ENCODE measurements at places on chromosomes 1 and 21.

- DNase-seq = no peak
These were observed 16.0 kb downstream of the ARID1A start for GRCh38 chr1:26711777-26712176.

DNA sequence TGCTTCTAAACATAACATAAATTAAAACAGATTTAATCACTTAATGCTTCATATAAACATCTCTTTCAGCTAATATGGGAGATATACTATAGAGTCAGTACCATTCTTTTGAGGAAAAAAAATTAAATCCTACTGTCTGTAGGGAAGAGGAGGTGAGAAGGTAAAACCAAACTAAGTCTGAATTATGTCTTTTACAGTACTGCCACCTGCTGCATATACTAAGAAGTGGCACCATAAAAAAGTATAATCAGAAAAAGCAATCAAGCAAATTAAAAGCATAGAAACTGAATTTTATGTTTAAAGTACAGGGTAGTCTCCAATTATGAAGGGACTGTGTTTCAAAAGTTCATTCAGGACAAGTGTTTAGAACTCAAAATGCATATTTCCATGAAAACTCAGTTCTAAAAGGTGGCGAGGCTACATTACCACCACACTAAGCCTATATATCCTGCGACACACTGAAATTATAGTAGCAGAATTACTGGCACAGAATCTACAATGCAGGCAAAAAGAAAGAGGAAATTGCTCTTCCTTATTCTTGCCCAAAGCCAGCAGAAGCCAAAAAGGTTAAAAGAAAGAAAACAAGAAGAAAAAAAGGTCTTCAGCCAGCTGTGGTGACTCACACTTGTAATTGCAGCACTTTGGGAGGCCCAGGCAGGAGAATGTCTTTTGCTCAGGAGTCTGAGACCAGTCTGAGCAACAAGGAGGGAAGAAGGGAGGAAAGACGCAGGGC, 9.0 kb downstream of the NSL1 start:
- peak; percentile 28 for DNase-seq

- DNase-seq = peak; percentile 80
These were observed 31.1 kb downstream of the ALG14 start for GRCh38 chr1:95041491-95042165.

DNA sequence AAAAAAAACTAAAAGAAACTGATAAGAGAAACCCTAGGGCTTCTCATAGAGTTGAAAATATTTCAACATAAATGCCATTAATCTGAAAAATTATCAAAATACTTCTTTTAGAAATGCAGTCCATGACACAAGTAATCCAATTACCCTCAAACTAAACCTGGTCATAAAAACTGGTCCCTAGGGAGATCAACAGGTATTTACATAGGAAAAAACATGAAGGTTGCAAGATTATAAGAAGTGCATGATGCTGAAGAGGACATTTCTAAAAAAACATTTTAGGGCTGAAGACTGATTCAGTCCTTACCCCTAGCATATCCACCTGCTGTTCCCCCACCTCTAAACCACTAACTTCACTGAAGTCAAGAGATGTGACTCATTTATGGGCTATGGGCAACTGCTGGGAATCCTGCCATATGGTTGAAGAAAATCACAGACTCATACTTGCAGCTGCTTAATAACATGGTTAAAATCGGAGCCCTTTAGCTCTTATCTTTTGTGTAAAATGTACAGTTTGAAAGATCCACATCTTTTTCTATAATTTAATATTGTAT, 131.0 kb upstream of the RUNX1 start:
- DNase-seq = no peak

GRCh38 chr1:113325022-113325421, 65.3 kb upstream of the MAGI3 start:
- DNase-seq = no peak

- DNase-seq = no peak
These were observed 51.6 kb downstream of the ETS2 start for GRCh38 chr21:38857152-38857825.

GRCh38 chr1:31785947-31786290, 21.8 kb upstream of the ADGRB2 start:
- DNase-seq = no peak

DNA sequence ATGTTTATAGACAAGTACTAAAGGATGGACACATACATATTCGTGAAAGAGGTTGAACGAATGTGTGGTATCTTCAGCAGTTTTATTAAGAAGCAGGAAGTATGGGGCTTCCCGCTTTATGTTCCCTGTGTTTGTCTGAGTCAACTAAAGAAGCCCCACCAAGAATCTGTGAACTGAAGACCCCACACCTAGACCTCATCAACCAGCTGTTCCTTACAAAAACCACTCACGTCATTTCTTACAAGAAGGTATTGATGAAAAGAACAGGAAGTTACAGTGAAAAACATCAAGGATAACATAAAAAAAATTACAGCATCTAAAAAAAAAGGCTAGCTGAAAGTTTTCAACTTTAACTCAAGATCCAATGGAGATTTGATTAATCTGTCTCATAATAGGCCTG, 12.3 kb downstream of the REG4 start:
- no peak for DNase-seq

GRCh38 chr1:117930173-117930447, 571 bp downstream of the WDR3 start:
- DNase-seq = no peak

GRCh38 chr1:151312411-151312810, 14.8 kb downstream of the PI4KB start:
- DNase-seq = no peak

GRCh38 chr1:108000620-108001111, 35.7 kb upstream of the VAV3 start:
- peak; percentile 53 for DNase-seq

DNA sequence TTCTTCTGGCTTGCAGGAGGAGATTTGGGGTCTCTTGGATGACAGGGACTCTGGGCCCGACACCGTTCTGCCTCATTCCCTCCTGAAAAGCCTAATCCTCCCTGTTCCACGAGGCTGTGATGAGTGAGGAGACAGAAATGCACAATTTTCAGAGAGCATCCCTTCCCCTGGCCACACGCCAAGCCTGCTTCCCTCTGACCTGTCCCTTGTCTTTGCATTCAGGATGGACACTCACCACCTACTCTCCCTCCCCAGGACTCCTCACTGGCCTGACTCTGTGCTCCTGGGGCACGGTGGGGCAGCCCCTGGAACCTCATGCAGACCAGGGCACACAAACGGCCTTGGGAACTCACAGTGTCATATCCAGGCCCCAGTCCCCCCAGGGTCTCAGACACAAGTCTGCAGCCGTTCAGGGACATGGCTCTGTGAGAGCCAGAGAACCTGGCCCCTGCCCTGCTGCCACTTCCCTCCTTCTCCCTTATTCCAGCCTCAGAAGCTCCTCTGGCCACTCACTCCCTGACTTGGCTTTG, 3.5 kb upstream of the PRAMEF12 start:
- no peak for DNase-seq

- no peak for DNase-seq
These were observed 14.2 kb downstream of the SEMA4A start for GRCh38 chr1:156167536-156167935.

DNA sequence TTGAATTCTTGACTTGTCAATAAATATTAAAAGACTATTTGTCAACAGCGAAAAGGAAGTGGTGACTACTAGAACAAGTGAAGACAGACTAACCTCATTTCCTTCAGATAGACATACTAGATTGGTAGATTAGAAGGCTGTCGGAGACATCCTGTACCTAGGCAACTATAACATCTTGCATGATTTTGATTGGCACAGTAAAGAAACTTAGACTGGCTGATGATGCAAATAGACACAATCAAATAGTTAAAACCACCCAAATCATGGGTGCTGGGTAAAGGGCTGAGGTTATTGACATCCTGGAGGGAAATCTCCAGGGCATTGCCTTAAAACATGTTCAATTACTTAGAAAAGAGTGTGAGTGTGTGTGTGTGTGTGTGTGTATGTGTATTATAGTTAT, 85.9 kb upstream of the EDEM3 start:
- no peak for DNase-seq

- DNase-seq = no peak
These were observed 6.1 kb downstream of the TNFRSF25 start for GRCh38 chr1:6459850-6460265.

- DNase-seq = peak; percentile 7
These were observed 221.4 kb upstream of the PKN2 start for GRCh38 chr1:88462488-88463261.

DNA sequence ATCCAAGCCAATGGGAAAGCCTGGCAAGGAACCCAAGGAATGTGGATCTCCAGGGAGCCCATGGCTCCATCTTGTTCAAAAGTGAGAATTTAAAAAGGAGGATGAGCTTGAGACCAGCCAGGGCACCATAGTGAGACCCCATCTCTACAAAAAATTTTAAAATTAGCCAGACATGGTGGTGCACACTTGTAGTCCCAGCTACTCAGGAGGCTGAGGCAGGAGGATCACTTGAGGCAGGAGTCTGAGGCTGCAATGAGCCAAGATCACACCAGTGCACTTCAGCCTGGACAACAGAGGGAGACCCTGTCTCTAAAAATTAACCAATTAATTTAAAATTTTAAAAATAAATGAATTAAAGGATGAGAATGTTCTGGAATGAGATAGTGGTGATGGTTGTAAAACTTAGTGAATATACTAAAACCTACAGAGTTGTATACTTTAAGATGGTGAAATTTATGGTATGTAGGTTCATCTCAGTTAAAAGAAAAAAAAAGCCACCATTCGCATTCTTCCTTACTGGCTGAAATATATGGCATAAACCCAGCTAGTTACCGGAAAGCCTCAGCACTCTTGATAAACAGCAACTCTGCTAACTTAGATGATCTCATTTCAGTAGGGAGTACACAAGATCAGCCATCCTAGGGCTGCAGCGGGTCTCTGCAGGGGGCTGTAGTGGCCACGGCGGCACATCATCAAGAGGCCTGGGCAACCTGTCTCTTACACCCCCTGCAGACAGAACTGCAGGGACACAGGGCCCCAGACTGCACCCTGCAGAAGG, 48.3 kb upstream of the H6PD start:
- DNase-seq = no peak

- no peak for DNase-seq
These were observed at the start of gene SDC3 for GRCh38 chr1:30908696-30909364. SDC3 (minus strand) TSS chr1:30908758; CDS start chr1:30908586, 172 bp downstream.

GRCh38 chr1:45122724-45123123, 83.7 kb downstream of the ZSWIM5 start:
- DNase-seq = no peak

DNA sequence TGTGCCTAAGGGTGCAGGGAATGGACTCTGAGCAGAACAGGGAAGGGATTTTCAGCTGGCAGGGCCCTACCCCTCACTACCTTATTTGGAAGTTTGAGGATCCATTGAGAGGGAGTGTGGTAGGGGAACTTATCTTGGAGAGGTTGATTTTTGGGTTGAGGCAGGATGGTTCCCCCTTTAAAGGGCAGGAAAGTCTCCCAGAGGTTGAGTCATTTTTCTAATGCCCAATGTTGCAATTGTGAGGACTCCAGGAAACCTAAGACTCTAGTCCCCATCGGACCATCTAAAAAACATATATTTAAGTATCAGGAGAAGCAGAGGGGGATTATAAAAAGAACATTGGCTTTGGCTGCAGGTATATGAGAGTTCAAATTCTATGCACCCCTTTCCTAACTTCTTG, 47.3 kb downstream of the SAMD13 start:
- no peak for DNase-seq

- DNase-seq = no peak
These were observed 84.4 kb downstream of the ITPKB start for GRCh38 chr1:226654668-226655055.

DNA sequence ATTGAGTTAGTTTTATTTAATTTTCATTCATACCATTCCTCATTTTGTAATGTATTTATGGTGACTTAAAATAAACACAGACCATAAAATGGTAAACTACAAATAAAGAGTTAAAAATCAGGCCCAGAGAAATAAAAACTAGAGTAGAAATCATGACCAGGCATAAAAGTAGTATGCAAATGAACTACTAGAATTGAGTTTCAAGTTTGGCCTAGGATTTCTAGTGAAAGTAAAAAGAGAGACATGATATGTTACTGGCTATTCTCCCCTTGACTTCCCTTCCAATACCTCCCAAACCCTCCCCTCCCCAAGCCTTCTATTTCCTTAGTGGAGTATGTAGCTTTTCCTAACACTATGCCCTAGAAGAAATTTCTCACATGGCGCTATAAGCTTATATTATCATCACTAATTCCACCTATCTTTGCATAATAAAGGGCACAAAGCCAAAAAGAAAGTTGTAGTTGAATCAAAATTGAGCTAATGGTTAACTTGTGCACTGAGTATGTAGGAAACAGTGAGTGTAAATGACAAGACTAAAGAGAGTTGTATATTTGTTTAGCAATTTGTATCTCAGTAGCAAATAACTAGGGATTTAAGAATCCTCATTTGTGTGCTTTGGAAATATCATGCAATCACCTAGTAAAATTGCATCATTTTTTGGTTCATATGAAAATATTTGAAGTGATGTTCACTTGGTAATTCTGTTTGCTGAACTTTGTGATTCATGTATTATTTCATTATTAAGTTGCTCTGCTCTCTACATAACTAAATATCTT, 29.7 kb upstream of the CDC14A start:
- peak; percentile 38 for DNase-seq

- no peak for DNase-seq
These were observed 86.0 kb downstream of the LRRC53 start for GRCh38 chr1:74426208-74426937.

DNA sequence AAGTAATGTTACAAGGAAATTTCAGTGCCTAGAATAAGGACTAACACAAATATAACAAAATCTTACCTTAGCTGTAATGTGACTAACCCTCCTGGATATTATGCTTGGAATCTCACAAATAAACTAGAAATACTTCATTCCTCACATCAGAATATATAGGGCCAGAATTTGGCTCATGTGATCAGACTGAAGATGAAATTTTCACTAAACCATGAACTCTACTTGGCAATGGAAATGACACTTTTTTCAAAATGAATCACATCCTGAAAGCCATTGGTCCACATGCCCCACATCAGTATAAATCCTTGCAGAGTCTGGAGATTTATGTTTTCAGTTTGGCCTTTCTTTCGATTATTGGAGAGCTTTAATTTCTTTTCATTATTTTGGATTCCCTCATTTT, 227.8 kb downstream of the NRIP1 start:
- peak; percentile 29 for DNase-seq

- DNase-seq = no peak
These were observed 323.3 kb upstream of the LYPLAL1 start for GRCh38 chr1:218850367-218850766.

Measured in stromal cell of bone marrow (primary cell).